ENCODE measurements at places on chromosomes 13 and 19.

GRCh38 chr19:6236310-6237291, 43.2 kb downstream of the MLLT1 start:
- DNase-seq, result no peak

DNA sequence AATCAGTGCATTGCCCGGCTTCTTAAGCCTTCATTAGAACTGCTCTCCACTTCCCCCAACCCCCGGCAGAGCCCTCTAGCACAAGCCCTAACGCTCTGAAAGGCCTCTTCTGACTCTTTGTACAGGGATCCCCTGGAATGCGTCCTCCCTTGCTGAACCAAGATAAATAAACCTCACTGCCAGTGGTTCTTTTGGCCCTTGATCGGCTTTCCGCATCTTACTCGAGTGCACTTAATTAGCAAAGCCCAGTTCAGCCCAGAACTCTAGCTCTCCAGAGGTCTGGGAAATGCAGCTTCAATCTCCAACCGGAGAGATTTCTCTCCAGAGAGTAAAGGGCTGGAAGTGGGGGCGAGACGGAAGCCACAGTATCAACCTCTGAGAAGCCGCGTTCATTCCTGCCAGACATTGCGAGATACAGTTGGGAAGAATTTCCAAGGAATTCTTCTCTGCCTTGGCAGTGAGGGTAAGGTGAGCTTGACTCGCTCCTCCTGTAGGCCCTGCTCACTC, 8.7 kb upstream of the ZNF444 start:
- no peak for DNase-seq

DNA sequence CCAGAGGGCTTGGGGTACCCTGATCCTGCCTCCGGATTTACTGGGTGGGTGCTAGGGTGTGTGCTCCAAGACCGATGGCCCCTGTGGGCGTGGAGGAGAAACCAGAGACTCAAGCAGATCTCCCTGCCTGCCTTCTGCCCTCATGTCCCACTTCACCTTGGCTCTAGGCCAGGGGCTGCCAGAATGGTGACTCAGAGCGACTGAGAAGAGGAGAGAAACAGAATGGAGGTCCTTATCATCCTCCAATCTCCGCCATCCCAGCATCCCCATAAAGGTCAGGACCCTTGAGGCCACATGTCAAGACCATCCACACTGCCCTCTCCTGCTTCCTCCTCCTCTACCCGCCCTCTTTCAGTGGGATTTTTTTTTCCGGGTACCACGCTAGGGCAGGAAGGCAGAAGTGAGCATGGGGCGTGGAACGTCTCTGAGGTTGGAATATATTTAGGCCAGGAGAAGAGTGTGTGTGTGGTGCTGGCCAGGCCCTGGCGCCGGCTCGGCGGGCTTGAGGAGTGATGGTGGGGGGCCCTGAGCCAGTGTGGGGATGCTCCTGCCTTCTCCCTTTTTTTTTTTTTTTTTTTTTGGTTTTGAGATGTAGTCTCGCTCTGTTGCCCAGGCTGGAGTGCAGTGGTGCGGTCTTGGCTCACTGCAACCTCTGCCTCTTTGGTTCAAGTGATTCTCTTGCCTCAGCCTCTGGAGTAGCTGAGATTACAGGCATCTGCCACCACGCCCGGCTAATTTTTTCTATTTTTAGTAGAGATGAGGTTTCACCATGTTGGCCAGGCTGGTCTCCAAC, 22.3 kb downstream of the IER2 start:
- no peak for DNase-seq

DNA sequence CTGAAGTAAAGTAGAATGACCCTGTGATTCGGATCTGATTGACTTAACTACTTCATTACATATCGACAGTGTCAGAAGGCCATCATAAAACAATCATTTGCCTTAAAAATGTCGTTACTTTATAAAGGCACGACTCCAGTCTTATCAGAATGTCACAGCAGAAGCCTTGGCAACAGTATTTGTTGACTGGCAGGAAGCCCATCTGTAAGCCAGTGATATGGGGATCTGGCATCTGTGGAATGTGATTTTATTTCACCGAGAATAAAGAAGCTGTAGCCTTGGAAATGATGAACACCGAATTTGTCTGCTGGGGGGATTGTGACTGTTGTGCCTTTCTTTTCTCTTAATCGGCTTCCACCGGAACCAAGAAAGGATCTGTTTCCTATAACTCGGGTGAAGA, 362.5 kb downstream of the TDRD3 start:
- DNase-seq, result no peak

- no peak for DNase-seq
These were observed 902.3 kb upstream of the MIR17HG start for GRCh38 chr13:90445179-90445578.

- DNase-seq, result no peak
These were observed 40.8 kb upstream of the RANBP3 start for GRCh38 chr19:6018786-6019185.

DNA sequence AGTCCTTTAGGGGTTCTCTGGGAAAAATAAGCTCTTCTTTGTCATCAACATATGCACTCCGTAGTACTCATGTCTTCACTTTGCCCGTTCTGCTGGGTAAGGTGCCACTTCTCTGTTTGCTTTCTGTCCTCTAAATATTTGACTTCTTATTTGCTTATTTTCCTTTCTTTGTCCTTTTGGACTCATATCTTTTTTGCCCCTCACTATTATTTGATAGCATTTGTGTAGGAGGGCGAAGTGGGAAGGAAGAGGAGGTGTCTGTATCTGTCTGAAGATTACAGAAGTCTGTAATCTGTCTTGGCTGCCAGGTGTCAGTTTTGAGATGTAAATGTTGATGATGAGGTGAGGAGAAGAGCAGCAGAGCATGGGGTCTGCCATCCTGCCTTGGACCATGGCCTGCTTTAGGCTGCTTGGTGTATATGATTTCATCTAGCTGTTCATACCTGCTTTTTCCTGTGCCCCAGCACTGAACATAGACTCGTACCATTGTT, 30.8 kb downstream of the USPL1 start:
- no peak for DNase-seq

DNA sequence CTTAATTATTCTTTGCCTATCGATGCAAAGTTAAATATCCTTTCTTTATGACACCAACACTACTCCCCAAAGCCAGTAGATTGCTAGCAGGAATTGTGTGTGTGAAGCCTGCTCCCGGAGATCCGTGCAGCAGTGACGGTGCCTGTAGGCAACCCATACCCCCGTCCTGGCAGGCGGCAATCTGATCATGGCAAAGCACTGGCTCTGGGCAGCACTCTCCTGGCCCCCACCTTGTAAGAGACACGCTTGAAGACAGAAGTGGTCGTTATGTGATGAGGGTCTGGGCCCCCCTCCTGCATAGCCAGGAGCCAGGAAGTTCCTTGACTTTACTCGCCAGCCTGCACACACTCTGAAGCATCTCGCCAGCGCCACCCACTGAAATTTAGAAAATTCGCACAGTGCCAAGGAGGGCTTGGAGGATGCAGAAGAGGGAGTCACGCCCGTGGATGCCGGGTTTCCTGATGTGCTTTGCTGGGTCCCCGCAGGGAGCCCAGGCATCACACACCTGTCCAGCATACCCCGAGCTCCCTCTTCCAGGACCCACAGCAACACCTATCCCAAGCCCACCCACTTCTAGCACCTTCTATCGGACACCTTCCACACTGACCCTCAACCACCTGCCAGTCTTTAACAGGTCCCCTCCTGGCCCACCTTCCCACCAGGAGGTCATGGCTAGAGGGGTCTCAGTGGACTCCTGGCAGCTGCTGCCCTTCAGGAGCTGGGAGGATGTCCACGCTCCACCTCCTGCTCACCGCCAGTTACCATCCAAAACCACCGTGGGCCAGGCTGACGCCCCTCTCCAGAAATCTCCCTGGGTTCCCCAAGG, 54.5 kb downstream of the CEBPG start:
- DNase-seq, result no peak

DNA sequence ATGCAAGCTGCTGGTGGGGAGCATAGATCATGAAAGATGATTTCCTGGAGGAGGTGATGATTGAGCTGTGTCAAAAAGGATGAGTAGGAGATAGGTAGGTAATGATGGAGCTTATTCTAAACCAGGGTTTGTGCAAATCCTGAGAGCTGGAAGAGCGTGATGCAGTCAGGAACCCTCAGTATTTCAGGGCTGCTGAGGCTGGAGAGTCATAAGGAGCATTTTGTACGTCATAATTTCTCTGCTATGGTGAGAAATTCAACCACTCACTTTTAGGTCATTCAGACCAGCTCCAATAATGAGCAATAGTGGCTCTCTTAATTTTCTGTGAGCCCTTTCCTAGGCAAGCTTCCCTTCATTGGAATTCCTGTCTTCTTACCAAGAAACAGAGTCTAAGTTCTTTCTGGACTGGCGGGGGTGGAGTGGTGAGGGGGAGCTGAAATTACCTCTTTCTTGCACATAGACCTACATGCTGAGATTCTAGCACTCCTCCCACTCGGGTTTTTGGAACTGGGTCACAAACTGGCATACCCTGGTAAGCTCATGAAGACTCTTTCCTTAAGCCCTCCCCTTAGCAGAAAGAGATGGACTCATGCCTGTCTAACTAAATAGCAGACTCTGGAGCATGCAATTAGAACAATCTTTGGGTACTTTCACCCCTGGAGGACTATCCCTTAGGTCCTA, 62.2 kb upstream of the MYCBP2 start:
- no peak for DNase-seq

DNA sequence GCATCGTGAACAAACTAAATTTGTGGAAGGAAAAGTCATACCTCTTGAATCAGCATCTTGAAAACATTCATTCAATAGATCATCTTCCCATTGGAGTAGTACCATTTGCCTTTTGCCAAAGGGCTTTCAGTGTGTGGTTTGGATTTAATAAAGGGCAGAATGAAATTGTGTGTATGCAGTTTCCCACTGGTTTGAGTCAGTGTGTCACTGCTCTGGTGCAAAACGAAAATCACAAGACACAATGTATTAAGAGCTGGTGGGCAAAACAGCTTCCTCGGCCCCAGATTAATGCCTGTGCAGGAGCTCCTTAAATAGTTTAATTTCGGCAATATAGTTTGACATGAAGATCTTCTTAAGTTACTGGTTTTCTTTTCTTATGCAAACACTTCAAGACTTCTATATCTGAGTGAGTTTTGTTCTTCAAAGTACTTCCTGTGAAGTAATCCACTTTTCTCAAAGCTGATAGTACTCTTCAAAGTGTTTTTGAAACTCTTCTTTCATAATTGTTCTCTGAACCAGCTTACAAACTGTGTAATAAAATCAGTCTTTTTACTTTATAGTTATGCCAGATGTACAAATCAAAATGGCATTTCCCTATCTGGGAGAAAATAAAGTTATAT, 32.1 kb downstream of the RASL11A start:
- DNase-seq, result no peak

- DNase-seq, result no peak
These were observed 29.8 kb downstream of the KL start for GRCh38 chr13:33045851-33046592.

DNA sequence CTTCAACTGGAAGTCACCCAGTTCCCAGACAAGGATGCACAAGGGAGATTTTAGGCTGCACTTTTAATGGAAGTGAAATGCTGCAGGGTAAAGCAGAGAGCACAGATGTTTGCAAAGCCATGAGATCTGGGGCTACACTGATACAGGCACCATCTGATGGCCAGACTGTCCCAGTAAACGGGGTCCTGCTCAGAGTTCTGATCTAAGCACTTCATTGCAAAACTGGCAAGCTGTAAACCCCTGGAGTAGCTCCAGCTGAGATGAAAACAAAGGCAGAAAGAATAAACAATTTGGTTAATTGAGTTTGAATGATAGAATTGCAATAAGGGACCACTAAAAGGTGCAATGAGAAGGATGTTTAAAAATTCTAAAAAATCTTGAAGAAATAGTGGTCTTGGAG, 197.1 kb downstream of the OXGR1 start:
- no peak for DNase-seq

DNA sequence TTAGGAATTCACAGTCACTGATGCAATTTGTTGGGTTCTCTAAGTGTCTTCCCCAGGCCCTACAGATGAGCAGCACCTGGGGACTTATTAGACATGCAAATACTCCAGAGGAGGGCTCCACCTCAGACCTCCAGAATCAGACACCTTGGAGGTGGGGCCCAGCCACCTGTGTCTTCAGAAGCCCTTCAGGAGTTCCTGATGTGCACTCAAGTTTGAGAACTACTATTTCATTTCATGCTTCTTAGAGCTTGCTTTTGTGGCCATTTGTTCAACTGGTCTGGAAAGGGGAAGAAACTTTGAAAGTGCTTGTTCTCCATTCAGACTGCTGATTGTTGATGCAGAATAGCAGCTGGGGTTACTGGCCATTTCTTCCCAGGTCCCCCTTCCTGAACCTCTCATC, 472.0 kb downstream of the COG6 start:
- no peak for DNase-seq

DNA sequence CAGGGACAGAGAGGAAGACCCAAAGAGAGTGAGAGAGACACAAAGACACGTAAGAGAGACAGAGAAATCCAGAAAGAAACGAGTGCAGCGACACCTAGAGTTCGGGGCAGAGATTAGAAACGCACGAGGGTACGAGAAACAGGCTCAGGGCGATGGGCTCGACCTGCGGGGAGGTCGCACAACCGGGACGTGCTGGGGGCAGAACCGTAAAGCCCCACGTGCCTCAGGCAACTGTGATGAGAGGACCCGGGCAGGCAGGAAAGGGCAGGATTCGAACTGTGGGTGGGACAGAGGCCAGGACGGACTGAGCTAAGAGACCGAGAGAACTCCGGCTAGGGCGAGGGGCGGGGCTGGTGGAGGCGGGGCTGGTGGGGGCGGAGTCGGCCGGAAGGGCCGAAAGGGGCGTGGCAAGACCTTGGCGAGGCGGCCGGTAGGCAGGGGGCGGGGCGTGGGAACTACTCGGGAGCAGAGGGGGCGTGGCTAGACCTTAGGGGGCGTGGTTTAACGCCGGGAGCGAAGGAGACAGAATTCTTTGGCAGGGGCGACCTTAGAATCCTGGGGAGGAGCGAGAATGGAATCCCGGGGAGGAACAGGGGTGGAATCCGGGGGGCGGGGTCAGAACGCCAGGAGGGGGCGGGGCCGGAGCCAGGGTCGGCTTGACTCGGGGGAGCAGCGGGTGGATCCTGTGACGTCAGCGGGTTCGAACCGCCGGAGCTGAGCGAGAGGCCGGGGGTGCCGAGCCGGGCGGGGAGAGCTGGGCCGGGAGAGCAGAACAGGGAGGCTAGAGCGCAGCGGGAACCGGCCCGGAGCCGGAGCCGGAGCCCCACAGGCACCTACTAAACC, at the start of gene NECTIN2:
Gene NECTIN2, plus strand, starts transcription at position 686 of the 843 bp plus-strand sequence. CDS start 229 bp downstream, outside the sequence.
- DNase-seq, result peak; percentile 90

DNA sequence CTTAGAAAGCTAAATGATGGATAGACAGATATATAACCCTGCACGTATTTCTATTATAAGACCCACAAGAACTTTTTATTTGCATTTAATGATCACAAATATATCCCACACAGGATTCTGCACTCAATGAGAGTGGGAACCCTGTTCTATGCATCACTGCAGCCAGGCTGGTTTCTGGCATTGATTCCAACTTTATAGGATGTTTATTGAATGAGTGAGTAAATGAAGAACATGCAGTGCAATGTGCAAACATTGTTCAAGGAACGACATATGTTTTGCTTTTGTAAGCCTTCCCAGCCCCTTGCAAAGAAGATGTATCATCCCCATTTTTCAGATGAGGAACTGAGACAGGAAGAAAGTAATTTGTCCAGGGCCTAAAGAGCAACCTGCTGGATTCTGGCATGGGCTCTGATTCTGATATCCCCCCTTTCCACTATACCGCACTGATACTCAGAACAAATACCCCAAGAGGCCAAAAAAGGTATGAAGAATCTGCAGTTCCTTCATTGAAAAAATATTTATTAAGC, 246.3 kb downstream of the LACC1 start:
- no peak for DNase-seq

GRCh38 chr19:12453495-12453894, 12.7 kb upstream of the ZNF443 start:
- DNase-seq, result no peak

GRCh38 chr19:16076958-16077611, 790 bp downstream of the TPM4 start:
- DNase-seq, result no peak

Measured in forelimb muscle (tissue), 1 donor.